ENCODE measurements at places on chromosomes 1 and 21.

DNA sequence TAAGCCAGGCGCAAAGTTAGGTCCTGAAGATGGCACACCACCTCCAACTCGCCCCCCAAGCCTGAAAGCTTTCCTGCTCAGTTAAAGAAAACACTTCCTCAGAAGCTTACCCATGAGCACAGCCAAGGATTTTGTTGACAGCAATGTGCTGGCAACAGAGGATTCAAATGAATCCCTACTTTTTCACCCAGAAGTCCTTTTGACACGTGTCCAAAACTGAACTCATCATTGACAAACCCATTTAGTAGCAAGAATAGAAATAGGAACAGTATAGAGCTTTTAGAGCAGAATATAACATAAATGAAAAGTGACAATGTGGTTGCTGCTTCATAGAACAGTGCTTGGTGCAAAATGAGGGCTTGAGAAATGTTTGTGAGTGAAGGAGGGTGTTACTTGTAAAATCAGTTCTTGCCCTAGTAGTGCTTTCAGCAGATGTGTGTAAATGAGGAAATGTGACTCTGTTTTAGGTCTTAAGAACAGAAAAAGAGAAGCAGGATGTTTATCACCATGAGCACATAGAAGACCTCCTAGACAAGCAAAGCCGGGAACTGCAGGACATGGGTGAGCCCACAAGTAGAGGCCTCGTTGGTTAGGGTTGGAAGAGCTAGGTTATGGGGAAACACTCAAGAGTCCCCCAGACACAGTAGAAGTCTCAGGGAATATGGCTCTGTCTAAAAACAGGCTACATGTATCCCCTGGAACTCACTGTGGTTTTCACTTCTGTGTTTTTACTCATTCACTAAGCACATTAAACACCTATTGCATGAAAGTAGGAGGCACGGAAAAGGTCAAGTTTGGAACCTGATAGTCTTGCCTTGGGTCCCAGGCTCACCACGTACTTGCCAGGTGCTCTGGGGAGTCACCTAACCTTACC lies 48.6 kb upstream of the TMEM125 start:
- no peak for DNase-seq

GRCh38 chr1:119008483-119009311 lies 20.6 kb upstream of the TBX15 start:
- no peak for DNase-seq

DNA sequence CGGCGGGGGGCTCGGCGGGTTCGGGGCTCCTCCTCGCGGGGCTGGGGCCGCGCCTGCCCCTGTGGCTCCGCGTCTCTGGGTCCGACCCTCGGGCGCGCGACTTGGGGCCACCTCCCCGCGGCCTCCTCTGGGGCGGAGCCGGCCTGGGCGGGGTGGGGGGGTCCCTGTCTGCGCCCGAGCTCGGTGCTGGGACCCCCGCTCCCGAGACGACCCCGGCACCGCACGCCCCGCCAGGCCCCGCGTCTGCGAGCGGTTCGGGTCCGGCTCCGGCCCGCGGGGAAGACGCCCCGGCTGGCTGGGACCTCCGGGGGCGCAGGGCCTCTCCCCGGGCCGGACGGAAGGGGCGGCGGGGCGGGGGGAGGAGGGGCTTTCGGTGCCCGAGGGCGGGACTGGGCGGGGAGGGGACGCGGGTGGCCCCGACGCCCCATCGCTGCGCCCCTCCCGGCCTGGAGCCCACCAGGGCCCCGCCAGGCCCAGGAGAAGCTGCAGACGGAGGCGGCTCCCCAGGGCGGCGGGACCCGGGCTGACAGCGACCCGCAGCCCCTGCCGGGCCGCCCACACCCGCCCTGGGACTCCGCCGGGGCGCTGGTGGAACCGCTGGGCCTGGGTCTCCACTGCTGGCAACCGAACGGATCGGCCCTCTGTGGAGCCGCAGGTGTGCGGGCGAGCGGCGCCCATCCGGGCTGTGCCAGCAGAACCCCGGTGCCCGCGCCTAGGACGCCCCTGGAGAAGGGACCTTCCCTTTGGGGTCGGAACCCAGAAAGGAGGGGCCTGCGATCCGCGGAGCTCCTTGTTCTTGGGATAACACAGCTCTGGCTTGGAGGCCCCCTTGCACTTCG lies 610 bp downstream of the COL6A2 start:
- DNase-seq: no peak

- DNase-seq: no peak
Measured at GRCh38 chr1:41361495-41362356, 492 bp downstream of the FOXO6 start.

Measured in GM04503 (cell line).